Sigmoid colon (tissue), 7 donors: ENCODE measurements at places on chromosomes 12 and 14.

DNA sequence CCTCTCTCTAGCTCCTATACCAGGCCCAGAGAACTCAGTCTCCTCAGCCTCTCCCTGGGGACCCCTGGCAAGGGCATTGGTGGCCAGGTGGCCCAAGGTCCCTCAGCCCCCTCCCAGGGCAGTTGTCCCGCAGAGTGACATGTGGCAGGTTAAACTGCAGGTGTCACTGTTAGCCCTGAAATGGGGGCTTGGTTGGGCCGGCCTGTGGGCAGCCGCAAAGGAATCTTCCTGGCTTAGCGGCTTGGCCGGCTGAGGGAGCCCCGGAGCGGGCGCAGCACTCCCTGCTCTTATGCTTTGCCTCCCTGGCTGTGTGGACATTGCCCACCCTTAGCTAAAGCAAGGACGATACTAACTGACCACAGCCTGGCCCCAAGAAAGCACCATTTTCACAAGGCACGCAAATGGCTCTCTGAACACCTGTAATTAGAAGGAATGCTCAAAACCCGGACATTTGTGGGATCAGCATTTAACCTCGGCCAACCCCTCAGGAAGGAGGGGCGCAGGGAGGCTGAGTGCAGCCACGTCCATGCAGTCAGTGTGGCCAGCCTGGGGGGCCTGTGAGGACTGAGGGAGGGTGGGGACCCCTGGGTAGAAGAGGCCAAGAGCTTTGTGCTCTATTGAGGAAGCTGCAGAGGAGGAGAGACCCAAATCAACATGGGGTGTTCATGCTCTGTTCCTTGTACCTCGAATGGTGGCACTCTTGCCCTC, 82.2 kb downstream of the PAPOLA start:
- no peak overlapping the region for H3K4me3 ChIP-seq
- peak; percentile 61 for DNase-seq
- no peaks in the 10 kb centered on the region for H3K36me3 ChIP-seq
- H3K27me3 ChIP-seq: peaks cover 55% of the 10 kb centered on the region

DNA sequence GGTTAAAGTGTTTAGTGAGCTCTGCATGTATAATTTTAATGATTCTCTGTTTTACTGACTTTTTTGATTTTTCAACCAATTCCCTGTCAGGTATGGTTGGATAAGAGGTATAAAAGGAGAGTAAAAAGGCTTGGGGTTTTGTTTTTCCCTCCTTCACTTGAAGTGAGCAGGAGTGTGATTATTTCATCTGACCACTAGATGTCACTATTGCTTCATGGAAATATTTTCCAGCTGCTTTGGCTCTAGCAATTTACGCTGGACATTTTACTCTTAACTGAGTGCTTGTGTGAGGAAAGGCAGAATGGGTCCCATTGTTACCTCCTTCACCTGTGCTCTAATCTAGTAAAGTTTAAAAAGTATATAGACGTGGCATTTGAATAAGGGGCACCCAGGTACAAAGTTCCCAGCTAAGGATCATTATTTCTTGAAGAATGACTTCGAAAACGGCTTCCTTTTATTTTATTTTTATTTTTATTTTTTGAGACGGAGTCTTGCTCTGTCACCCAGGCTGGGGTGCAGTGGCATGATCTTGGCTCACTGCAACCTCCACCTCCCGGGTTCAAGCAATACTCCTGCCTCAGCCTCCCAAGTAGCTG, 66.5 kb downstream of the TBC1D30 start:
- H3K27me3 ChIP-seq: no peaks in the 10 kb centered on the region
- no peak for DNase-seq
- no peak overlapping the region for H3K27ac ChIP-seq
- no peaks in the 10 kb centered on the region for H3K4me1 ChIP-seq
- H3K36me3 ChIP-seq: no peaks in the 10 kb centered on the region

DNA sequence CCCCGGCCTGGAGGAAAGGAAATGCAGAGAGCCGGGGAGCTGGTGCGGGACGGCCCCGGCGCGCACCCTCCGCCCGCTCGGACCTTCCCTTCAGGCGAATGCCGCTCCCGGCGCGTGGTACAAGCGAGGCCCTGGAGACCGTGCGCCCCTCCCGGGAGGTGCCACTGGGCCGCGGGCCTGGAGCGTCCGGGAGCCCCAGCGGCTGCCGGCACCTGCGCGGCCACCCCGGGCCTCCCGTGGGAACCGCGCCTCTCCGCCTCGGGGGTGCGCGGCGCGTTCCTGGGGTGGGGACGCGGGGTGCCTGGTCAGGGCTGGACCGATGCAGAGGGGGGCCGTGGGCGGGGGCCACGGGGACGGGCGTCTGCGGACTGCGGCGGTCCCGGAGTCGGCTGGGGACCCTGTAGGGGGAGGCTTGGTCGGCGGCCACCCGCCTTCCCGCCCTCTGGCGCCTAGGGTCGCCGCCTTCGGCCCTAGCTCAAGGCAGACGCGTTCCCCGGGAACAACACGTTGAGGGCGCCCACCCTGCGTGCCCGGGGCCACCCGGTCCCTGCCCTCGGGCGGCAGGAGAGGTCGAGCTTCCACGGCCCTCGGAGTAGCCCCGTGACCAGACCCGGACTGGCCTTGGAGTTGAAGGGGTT, 599 bp downstream of the PAPLN start:
- no peaks in the 10 kb centered on the region for H3K36me3 ChIP-seq
- peaks cover 7% of the 10 kb centered on the region for H3K27me3 ChIP-seq
- H3K27ac ChIP-seq: peak overlapping the region; percentile 82

DNA sequence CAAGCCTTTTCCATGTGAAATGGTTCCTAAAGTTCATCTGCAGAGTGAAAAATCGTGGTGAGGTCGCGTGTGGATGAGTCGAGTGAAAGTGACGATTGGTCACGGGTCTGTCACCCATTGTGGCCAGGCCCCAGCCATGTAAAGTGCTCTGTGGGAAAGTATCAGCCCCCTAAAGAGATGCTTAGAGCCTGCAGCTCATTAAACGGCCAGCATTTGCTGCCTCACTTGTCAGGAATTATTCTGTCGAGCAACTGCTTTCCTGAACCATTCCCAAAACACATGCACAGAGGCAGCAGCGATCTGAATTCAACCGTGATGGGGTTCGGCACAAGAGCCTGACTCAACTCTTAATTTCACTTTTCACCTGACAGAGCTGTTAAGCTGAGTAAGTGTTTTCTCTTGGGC, 16.0 kb downstream of the DBX2 start:
- no peak for DNase-seq
- H3K4me1 ChIP-seq: no peaks in the 10 kb centered on the region
- H3K27me3 ChIP-seq: no peaks in the 10 kb centered on the region
- no peaks in the 10 kb centered on the region for H3K36me3 ChIP-seq
- no peak overlapping the region for H3K27ac ChIP-seq
- no peak overlapping the region for H3K4me3 ChIP-seq

- no peaks in the 10 kb centered on the region for H3K4me1 ChIP-seq
- no peak for DNase-seq
- H3K4me3 ChIP-seq: no peak overlapping the region
- no peaks in the 10 kb centered on the region for H3K27me3 ChIP-seq
These were observed 1.1 kb upstream of the GNB3 start for GRCh38 chr12:6839482-6840201.

DNA sequence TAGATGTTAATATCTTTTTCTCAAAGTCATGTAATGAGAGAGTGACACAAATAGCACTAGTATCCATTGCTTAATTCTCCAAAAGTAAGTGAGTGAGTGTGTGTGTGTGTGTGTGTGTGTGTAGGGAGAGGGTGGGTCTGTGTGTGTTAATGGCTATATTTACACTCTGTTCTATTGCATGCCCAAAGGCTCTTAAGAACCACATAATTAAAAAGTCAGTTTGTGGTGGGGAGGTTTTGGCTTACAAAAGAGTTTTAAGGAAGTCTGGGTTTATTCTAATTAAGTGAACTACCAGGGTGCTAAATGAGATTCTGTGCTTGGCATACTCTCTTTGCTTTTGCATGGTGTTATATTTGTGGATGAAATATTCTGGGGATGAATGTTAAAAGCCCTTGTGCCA, 1897.6 kb upstream of the FLRT2 start:
- no peaks in the 10 kb centered on the region for H3K27me3 ChIP-seq
- H3K27ac ChIP-seq: no peak overlapping the region
- no peak overlapping the region for H3K4me3 ChIP-seq
- H3K36me3 ChIP-seq: no peaks in the 10 kb centered on the region

DNA sequence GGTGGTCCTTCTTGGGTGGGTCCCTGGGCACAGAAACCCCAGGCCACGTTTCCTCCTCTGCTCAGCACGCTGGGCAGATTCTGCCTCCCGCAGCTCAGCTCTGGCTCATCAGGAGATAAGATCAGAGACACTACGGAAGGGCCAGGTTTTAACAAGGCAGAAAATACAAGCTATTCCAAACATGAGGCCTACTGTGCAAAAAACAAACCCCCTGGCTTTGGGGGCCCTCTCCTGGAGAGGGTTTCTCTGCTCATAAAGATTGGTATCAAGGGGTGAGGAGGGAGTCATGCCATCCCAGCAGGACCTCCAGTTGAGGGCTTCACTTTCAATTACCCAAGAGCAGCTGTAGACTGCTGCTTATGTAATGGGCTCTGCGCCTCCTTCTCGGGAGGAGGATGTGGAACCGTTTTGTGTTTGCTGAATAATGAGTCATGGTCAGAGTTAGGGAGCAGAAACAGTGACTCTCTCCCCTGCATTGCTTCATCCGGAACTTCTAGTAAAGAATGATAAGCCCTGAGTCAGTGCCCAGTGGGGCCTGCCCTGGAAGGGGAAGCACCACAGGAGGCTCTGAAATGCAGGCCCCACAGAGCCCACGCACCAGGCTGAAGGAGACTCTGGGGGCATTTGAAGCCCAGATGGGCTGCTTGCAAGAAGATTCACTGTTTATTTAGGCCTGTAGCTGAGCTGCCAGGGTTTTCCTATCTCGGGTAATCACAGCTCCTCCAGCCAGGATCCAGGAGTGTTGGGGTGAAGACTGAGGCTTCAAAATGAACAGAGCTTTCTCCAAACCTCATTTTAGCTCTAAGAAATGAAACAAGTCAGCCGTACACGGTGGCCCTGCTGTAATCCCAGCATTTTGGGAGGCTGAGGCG, 79.3 kb downstream of the SSPN start:
- DNase-seq: peak; percentile 95
- no peaks in the 10 kb centered on the region for H3K36me3 ChIP-seq
- H3K4me1 ChIP-seq: no peaks in the 10 kb centered on the region

GRCh38 chr12:32559434-32559833, 119.7 kb upstream of the DNM1L start:
- no peak overlapping the region for H3K4me3 ChIP-seq
- no peak for DNase-seq
- peak overlapping the region; percentile 6 for H3K27ac ChIP-seq
- no peaks in the 10 kb centered on the region for H3K36me3 ChIP-seq
- H3K4me1 ChIP-seq: peaks cover 4% of the 10 kb centered on the region
- no peaks in the 10 kb centered on the region for H3K27me3 ChIP-seq

DNA sequence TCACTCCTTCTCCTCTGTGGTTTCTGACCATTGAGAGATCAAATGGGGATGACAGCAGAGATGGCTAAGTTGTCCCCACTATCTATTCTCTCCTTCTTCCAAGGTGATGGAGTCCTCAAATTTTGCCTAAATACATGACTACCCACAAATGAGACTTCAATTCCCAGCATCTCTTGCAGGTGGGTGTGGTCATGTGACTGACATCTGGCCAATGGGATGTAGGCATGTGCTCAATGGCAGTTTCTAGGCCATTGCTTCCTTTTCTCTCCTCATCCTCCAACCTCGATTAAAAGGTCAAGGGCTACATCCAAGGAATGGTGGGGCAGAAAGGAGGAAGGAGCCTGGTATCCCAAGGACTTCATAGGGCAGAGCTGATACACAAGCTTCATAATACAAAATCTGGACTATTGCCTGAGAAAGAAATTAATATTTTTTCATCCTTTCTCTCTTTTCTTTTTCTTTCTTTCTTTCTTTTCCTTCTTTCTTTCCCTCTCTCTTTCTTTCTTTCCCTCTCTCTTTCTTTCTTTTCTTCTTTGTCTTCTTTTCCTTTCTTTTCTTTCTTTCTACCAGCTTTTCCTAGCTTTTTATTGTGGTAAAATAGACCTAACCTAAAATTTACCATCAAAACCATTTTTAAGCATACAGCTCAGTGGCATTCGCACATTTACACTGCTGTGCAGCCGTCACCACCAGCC, 100.9 kb upstream of the PRB2 start:
- H3K4me3 ChIP-seq: no peak overlapping the region
- no peaks in the 10 kb centered on the region for H3K27me3 ChIP-seq
- no peaks in the 10 kb centered on the region for H3K4me1 ChIP-seq
- DNase-seq: no peak
- H3K36me3 ChIP-seq: no peaks in the 10 kb centered on the region

DNA sequence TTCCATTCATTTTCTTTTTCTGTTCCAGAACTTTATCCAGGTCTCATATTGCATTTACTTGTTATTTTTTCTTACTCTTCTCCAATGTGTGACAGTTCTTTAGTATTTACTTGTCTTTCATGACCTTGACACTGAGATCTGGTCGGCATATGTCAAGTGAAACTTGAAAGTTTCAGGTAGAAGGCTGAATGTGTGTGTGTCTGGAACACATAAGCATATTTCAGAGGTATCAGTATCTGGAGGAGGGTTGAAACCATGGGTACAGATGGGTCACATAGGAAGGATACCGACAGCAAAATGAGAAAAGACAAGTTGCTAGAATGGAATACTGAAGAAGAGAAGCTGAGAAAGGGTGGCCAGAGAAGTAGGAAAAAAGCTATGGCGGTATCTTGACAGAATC, 22.5 kb upstream of the PTGDR start:
- H3K4me1 ChIP-seq: no peaks in the 10 kb centered on the region
- H3K27me3 ChIP-seq: no peaks in the 10 kb centered on the region
- no peaks in the 10 kb centered on the region for H3K36me3 ChIP-seq
- DNase-seq: no peak
- H3K27ac ChIP-seq: no peak overlapping the region

GRCh38 chr14:90523961-90524875, 127.4 kb downstream of the CALM1 start:
- H3K27ac ChIP-seq: peak overlapping the region; percentile 84
- no peak overlapping the region for H3K4me3 ChIP-seq
- H3K36me3 ChIP-seq: no peaks in the 10 kb centered on the region

GRCh38 chr12:114812858-114813761, 129.1 kb upstream of the TBX3 start:
- DNase-seq: no peak
- H3K27me3 ChIP-seq: no peaks in the 10 kb centered on the region
- H3K4me3 ChIP-seq: no peak overlapping the region
- H3K36me3 ChIP-seq: no peaks in the 10 kb centered on the region

- peak overlapping the region; percentile 87 for H3K27ac ChIP-seq
- no peaks in the 10 kb centered on the region for H3K27me3 ChIP-seq
- no peaks in the 10 kb centered on the region for H3K36me3 ChIP-seq
- no peak for DNase-seq
- H3K4me3 ChIP-seq: no peak overlapping the region
These were observed 617 bp upstream of the MGP start for GRCh38 chr12:14886271-14886670.

- no peak for DNase-seq
- H3K36me3 ChIP-seq: no peaks in the 10 kb centered on the region
- H3K4me1 ChIP-seq: no peaks in the 10 kb centered on the region
- no peaks in the 10 kb centered on the region for H3K27me3 ChIP-seq
- H3K27ac ChIP-seq: no peak overlapping the region
These were observed 501.8 kb downstream of the PRKD1 start for GRCh38 chr14:29425705-29426482.
